Neural crest cell (in vitro differentiated cells): ENCODE measurements at places on chromosomes 11 and 22.

DNA sequence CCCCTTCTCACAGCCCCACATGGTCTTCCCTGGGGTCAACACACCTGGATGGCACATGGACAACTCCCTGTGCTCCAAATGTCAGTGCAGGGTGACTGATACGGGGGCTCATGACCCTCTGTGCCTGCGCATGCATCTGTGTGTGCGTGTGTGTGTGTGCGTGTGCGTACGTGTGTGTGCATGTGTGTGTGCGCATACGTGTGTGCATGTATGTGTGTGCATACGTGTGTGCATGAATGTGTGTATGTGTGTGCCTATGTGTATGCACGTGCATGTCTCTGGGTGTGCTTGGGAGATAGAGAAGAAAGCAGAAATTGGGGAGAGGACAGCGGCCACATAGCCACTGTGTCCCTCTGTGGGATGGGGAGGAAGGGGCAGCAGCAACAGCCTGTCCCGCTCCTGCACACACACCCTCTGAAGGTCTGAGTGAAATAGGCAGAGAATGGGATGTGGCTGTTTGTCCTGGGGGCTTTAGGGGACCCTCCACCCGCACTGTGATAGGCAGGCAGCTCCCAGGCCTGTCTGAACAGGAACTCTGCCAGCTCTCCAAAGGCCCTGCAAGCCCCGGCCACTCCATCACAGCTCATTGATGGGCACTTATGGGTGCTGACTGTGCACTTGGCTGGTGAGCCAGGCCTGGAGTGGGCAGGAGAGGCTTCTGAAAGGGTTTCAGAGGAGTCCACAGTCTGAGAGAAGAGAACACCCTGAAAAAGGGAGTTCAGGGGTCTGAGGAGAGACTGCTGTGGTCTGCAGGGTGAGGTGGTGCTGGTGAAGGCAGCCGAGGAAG lies 28.7 kb upstream of the PICK1 start:
- DNase-seq, result no peak

GRCh38 chr11:96075532-96075959 lies 151.6 kb upstream of the MTMR2 start:
- DNase-seq, result no peak

GRCh38 chr11:12251666-12252560 lies 125.5 kb upstream of the PARVA start:
- DNase-seq, result no peak

GRCh38 chr11:130819625-130820024 lies 96.7 kb downstream of the SNX19 start:
- DNase-seq, result no peak

- no peak for DNase-seq
Measured at GRCh38 chr11:82996966-82997606, 74.6 kb downstream of the RAB30 start.

DNA sequence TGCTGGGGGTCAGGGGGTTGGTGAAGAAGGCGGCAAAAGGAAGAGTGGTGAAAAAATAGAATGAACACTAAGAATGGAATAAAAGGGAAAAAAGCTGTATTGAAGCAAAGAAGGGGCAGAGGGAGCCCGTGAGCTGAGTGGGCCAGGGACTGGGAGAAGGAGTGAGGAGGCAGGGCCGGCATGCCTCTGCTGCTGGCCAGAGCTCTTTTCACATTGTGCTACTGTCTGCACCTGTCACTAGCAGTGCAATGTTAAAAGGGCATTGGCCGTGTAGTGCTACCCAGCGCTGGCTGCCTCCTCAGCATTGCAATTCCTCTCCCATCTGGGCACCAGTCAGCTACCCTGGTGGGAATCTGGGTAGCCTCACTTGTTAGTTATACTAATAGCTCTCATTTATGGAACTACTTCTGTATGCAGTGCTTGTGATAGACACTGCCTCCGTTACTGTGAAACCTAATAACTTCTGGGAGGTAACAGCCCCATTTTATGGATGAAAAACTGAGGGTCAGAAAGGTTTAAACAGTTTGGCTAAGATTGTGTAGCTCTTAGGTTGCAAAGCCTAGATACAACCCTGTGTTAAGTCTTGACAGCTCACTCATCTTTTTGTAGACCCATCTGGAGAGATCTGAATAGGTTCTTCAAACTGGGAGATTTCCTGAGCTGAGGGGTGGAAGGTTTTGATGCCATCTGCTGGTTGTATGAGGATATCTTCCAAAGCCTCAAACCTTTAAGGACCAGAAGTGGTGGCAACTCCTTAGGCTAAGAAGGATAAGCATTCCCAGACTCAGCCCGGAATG lies 8.5 kb downstream of the YPEL4 start:
- DNase-seq, result peak; percentile 46

DNA sequence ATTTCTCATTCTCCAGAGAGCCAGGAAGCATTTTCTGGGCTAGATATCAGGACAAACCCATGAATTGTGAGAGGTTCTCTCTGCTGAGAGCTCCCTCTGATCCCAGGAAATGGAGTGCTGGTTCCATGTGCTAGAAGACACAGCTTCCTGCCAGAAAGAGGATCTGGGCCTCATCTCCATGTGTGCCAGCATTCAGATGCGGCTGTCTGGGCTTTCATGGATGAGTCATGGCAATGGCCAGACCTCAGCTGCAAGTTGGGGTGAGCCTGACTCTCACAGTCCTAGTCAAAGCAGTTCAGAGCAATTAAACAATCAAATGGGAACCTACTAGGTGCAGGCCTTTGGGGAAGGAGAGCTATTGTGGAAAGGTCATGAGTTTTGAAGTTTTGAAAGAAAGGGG lies 82.3 kb upstream of the EED start:
- no peak for DNase-seq

DNA sequence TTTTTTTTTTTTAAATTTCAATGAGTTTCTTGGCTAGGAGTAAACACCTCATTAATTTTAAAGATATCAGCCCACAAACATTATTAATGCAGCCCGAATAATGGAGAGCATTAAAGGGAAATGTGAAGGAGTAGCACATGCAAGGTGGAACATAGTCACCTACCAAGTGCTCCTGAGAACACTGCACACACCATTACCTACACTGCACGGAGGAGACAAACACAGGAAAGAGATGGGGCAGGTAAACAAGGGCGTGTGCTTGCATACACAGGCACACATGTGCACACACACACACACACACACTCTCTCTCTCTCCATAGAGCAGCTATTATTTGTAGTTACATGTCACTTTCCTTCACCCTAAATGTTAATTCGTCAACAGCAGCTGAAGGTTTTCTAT lies 30.2 kb downstream of the HTR3B start:
- DNase-seq, result no peak

- no peak for DNase-seq
Measured at GRCh38 chr11:117795638-117796455, 1.2 kb downstream of the DSCAML1 start.

GRCh38 chr11:13338019-13338426 lies 60.4 kb downstream of the BMAL1 start:
- no peak for DNase-seq

- DNase-seq, result no peak
Measured at GRCh38 chr11:64022125-64022784, 13.5 kb upstream of the FLRT1 start.

GRCh38 chr11:103380031-103380430 lies 270.8 kb downstream of the DYNC2H1 start:
- no peak for DNase-seq

DNA sequence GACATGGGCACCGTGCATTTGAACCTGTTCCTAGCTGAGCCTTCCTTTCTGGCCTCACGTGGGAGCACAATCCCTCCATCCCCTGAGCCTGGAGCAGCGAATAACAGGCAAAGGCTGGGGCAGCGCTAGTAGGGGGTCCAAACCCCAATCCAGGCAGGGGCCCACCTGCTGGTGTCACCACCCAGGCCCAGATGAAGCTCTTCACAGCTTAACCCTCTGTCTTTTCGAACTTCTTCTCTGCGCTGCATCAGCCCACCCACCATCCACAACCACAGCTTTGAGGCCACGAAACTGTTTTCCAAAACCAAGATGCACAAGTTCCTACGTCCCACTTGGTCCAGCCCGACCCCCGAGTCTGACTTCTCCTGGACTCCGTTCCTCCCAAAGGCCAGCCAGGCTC lies 11.5 kb downstream of the KCNC1 start:
- no peak for DNase-seq

DNA sequence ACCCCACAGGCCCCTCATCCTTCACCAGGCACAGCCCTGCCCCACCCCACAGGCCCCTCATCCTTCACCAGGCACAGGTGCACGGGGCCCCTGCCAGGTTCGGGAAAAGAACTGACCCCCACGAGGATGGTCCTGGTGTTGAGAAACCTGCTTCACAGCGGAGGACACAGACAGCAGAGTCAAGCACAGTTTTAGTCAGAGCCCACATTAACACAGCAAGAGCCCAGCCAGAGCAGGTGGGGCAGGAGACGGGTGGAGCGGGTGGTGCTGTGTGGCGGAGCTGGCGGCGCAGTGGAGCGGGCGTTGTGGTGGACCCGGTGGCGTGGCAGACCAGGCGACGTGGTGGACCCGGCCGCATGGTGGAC lies 1085.5 kb downstream of the BRD1 start:
- DNase-seq, result no peak

- no peak for DNase-seq
Measured at GRCh38 chr11:46728659-46729040, 9.6 kb downstream of the F2 start.

GRCh38 chr11:36700246-36700645 lies 102.2 kb upstream of the RAG2 start:
- no peak for DNase-seq

- no peak for DNase-seq
Measured at GRCh38 chr11:90491466-90491865, 268.6 kb upstream of the CHORDC1 start.

- DNase-seq, result no peak
Measured at GRCh38 chr22:39517470-39517869, 2.9 kb upstream of the ATF4 start.

- no peak for DNase-seq
Measured at GRCh38 chr22:42427167-42427566, 5.0 kb downstream of the NFAM1 start.

DNA sequence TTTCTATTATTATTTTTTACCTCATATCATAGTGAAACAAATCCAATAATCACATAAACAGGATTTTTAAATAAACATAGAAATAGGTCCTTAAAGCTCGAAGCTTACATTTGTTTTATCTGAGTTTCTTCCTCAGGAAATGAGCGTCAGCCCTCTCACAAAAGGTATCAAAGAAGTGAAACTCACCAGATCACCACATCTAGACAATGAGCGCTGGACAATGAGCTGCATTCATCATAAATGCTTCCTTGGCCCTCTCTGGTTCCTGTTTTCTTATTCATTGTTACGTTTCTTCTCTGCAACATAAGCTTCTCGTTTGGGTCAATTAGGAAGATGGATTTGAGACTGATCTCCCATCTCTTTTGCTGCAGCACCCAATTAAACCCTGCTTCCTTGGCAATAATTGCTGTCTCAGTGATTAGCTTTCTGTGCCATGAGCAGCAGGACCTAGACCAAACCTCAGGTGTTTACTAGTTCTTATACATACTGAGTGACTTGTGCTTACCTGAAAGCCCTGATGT lies 649.9 kb upstream of the LUZP2 start:
- DNase-seq, result no peak

- no peak for DNase-seq
Measured at GRCh38 chr22:45911601-45912271, 65.2 kb downstream of the WNT7B start.

- DNase-seq, result no peak
Measured at GRCh38 chr11:16779436-16779835, 41.0 kb downstream of the C11orf58 start.

- no peak for DNase-seq
Measured at GRCh38 chr11:131074573-131074972, 158.3 kb upstream of the SNX19 start.
